Mesendoderm (in vitro differentiated cells): ENCODE measurements at places on chromosomes 4 and X.

DNA sequence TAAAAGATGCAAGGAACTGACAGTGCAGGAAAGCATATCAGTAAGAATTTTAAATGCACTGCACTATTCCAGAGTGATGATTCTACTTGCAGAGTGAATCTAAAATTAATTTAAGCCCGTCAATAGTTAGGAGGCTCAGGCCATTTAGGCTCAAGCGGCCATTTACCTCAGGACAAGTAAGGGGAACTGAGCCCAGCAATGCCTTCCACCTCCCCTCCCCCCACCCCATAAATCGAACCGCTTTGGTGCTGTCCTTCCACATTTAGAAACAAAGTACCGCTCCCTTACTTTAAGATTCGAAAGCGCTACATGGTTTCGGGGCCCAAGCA lies 665 bp downstream of the RBM41 start:
- no peaks in the 10 kb centered on the region for H3K4me1 ChIP-seq
- H3K27me3 ChIP-seq: no peaks in the 10 kb centered on the region
- H3K36me3 ChIP-seq: no peaks in the 10 kb centered on the region
- DNase-seq: peak; percentile 16
- peak overlapping the region; percentile 83 for H3K4me3 ChIP-seq
- H3K27ac ChIP-seq: no peak overlapping the region

- no peak within 1 kb of the TSS for H3K27ac ChIP-seq
- no peak for DNase-seq
Observed at GRCh38 chr4:105894660-105895582, at the start of gene NPNT. Gene NPNT (plus strand): TSS chr4:105895471. CDS start chr4:105895653, 182 bp downstream.

- H3K4me1 ChIP-seq: no peaks in the 10 kb centered on the region
- peak; percentile 35 for DNase-seq
- H3K4me3 ChIP-seq: no peak overlapping the region
- H3K27me3 ChIP-seq: no peaks in the 10 kb centered on the region
- no peaks in the 10 kb centered on the region for H3K36me3 ChIP-seq
- H3K27ac ChIP-seq: no peak overlapping the region
Observed at GRCh38 chrX:145405012-145405411, 157.7 kb downstream of the SPANXN1 start.

GRCh38 chr4:77872723-77873445 lies 10.3 kb downstream of the MRPL1 start:
- no peak overlapping the region for H3K4me3 ChIP-seq
- DNase-seq: no peak
- H3K27me3 ChIP-seq: no peaks in the 10 kb centered on the region

- H3K4me1 ChIP-seq: no peaks in the 10 kb centered on the region
- DNase-seq: peak; percentile 40
- H3K4me3 ChIP-seq: no peak overlapping the region
- no peaks in the 10 kb centered on the region for H3K27me3 ChIP-seq
Observed at GRCh38 chrX:117743469-117744251, 372.9 kb downstream of the KLHL13 start.

DNA sequence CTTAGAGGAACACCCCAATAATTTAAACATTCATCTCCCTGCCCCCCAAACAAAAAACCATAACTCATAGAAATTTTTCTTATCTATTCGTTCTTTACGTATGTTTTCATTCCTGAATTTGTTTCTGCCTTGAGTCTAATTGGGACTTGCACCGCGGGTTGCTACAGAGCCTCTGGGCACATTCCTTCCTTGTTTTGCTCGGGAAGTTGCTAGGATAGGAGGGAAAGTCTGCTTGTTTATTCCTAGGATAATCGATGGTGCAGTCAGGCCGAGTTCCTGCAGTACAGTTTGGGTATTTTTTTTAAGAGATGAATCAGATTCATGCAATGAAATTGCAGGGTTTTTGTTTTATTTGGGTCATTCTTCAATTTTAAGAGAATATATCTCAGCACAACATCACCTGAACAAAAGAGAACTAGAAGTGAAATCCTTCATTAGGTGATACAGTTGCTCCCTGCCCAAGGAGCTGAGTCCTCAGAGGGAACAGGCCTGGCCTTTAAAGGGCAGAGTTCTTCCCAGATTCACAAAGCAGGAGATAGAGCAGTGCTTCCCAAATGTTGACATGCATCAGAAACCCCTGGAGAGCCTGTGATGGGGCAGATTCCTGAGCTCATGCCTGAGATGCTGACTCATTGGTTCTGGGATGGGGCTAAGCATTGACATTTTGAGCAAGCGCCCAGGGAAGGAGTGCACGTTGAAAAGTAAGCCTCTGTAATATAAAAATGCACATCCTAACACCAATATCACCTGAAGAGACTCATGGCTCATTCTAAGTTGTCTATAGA lies 114.9 kb upstream of the FAM9B start:
- H3K36me3 ChIP-seq: no peaks in the 10 kb centered on the region
- H3K4me1 ChIP-seq: no peaks in the 10 kb centered on the region
- peak; percentile 96 for DNase-seq
- H3K27me3 ChIP-seq: no peaks in the 10 kb centered on the region

DNA sequence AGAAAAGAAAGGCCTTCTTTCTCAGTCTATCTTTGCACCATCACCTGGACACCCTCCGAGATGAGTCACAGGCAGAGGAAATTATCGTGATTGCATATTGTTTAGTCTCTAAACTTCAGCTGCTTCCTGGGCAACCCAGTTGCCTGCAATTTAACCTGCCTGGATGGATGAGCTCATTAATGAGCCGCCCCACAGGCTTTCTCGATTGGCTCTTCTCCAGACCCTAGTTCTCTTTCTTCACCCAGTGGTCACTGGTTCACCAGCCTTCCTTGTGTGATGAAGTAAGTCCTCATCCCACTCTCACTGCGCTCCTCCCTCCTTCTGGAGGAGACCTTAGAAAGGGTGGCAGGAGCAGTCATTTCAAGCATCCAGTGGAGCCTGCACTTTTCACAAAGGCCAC lies 94.4 kb downstream of the SOWAHB start:
- H3K27ac ChIP-seq: peak overlapping the region; percentile 55
- no peaks in the 10 kb centered on the region for H3K27me3 ChIP-seq
- no peak overlapping the region for H3K4me3 ChIP-seq
- H3K36me3 ChIP-seq: no peaks in the 10 kb centered on the region

DNA sequence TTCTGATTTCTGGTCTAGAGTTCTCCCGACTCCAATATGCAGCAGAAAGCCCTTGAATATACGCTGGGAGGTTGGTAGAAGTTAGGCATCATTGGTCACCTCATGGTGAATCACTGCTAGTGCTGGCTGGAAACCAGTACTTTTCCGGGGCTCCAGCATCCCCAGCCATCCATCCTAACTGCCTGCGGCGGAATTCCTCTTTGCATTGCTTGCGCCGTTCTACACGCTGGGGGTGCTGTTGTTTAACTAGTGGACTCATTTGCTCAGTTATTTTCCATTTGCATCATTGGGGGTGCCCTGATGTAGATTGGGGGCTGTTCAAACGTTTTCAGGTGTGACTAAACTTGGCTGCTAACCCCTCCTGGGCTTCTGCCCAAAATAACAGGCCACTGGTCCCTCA lies 23.3 kb upstream of the GPR50 start:
- H3K27me3 ChIP-seq: no peaks in the 10 kb centered on the region
- no peaks in the 10 kb centered on the region for H3K36me3 ChIP-seq
- H3K4me3 ChIP-seq: no peak overlapping the region

GRCh38 chrX:153829799-153830639 lies at the start of gene PDZD4:
Gene PDZD4 (minus strand): TSS chrX:153830544. CDS start chrX:153830298, 246 bp downstream.
- H3K27me3 ChIP-seq: no peaks in the 10 kb centered on the region
- peaks cover 2% of the 10 kb centered on the region for H3K4me1 ChIP-seq
- DNase-seq: peak; percentile 66
- H3K4me3 ChIP-seq: peak within 1 kb of the TSS; percentile 64
- no peaks in the 10 kb centered on the region for H3K36me3 ChIP-seq

DNA sequence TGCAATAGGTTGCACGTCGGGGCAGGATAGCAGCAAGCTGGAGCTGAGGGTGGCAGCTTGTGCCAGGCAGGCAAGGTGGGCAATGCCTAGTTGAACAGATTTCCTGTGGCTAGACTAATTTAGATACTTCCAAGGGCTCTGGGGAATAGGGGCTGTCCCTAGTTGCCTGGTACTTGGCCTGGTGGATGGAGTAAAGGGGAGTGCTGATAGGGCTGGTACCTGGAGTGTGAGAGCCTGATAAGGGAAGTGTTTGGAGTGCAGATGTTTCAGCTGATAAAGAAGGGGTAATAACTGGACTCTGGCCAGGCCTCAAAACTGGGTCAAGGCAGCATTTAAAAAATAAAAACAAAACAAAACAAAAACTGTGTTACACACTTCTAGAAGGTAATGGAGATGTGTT lies 665.5 kb downstream of the CCSER1 start:
- no peak for DNase-seq
- H3K36me3 ChIP-seq: no peaks in the 10 kb centered on the region
- H3K4me3 ChIP-seq: no peak overlapping the region
- H3K27ac ChIP-seq: no peak overlapping the region
- no peaks in the 10 kb centered on the region for H3K27me3 ChIP-seq

- no peak overlapping the region for H3K27ac ChIP-seq
- H3K4me1 ChIP-seq: no peaks in the 10 kb centered on the region
- no peaks in the 10 kb centered on the region for H3K36me3 ChIP-seq
- H3K4me3 ChIP-seq: no peak overlapping the region
- peak; percentile 69 for DNase-seq
Observed at GRCh38 chr4:16516796-16517439, 290.6 kb upstream of the TAPT1 start.

GRCh38 chr4:166924424-166924823 lies 309.9 kb downstream of the SPOCK3 start:
- no peaks in the 10 kb centered on the region for H3K36me3 ChIP-seq
- H3K27ac ChIP-seq: no peak overlapping the region
- no peaks in the 10 kb centered on the region for H3K4me1 ChIP-seq
- H3K4me3 ChIP-seq: no peak overlapping the region

GRCh38 chr4:184420881-184421416 lies 53.4 kb downstream of the IRF2 start:
- no peak overlapping the region for H3K27ac ChIP-seq
- H3K4me1 ChIP-seq: no peaks in the 10 kb centered on the region
- H3K4me3 ChIP-seq: no peak overlapping the region
- H3K36me3 ChIP-seq: no peaks in the 10 kb centered on the region

- H3K4me3 ChIP-seq: no peak overlapping the region
- H3K4me1 ChIP-seq: no peaks in the 10 kb centered on the region
- no peaks in the 10 kb centered on the region for H3K27me3 ChIP-seq
- H3K36me3 ChIP-seq: no peaks in the 10 kb centered on the region
Observed at GRCh38 chrX:130253916-130254315, 14.8 kb downstream of the ZNF280C start.

GRCh38 chr4:85919200-85919887 lies 440.5 kb downstream of the MAPK10 start:
- no peaks in the 10 kb centered on the region for H3K36me3 ChIP-seq
- H3K4me1 ChIP-seq: no peaks in the 10 kb centered on the region
- no peak for DNase-seq
- no peak overlapping the region for H3K4me3 ChIP-seq
